ENCODE measurements at places on chromosomes 11 and 22.

GRCh38 chr11:99918761-99919160 is 768.3 kb upstream of the ARHGAP42 start:
- no peak for DNase-seq

DNA sequence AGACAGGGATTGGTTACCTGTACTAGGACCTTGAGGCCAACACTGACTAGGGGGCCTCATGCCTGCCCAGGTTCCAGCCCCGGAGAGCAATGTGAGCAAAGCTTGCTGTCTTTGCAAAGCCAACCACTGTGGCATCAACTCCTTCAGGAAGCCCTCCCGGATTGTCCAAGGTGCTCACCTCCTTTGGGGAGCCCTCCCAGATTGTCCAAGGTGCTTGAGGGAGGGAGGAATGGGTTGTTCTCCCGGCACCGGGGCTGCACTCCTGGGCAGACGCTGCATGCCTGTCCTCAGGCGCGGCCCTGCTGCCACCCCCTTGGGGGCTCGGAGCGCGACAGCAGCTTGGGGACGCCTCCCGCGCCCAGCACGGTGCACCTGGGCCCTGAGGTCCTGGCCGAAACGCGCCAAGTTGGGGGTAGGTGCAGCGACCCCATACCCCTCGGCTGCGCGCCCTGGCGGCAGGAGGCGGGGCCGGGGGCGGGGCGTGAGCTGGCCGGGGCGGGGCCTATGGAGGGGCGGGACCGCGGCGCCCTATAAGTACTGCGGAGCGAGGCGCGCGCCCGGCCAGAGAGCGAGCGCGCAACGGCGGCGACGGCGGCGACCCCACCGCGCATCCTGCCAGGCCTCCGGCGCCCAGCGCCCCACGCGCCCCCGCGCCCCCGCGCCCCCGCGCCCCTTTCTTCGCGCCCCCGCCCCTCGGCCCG is at the start of gene CD81:
CD81 (plus strand) TSS at position 560 of the 701 bp plus-strand sequence. CDS start 240 bp downstream, outside the sequence.
- peak; percentile 68 for DNase-seq

GRCh38 chr11:32847511-32847910 is 17.8 kb downstream of the PRRG4 start:
- DNase-seq = no peak

DNA sequence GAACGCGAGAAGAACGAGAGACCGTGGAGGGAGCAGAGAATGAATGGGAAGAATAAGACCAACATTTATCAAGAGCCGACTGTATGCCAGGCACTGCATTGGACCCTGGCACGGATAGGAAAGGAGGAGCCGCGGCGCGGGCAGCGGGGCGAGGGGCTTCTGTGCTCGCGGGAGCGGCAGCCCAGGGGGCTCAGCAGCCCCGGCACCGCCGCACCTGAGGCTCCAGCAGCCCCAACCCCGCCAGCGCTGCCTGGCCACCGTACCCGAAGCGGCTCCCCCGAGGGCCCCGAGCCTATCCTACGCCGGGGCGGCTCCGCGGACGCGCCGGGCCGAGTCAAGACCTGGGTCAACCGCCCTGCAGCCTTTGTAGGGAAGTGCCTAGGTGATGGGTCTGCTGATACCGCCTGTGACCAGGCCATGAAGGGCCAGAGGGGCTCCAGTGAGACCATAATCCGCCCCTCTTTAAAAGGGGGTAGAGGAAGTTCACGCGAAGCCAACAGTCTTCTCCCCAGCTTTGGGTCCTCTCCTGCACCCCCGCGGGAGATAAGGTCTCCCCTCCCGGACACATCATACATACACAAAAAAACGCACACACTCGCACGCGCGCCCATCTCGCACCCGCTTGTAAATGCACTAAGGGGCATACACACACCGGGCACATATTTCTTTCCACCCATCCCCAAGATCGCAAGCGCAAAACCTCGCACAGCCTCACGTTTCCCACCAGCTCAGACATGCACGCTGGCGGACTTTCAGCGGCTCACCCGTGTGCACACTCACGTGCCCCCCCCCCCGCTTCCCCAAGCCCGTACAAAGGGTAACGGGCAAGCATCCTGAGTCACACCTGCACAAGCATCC is 935 bp upstream of the RTN4RL2 start:
- peak; percentile 26 for DNase-seq

GRCh38 chr11:105665281-105665680 is 55.4 kb downstream of the GRIA4 start:
- DNase-seq = no peak

- no peak for DNase-seq
These were observed 30.8 kb downstream of the GNB1L start for GRCh38 chr22:19823902-19824211.

DNA sequence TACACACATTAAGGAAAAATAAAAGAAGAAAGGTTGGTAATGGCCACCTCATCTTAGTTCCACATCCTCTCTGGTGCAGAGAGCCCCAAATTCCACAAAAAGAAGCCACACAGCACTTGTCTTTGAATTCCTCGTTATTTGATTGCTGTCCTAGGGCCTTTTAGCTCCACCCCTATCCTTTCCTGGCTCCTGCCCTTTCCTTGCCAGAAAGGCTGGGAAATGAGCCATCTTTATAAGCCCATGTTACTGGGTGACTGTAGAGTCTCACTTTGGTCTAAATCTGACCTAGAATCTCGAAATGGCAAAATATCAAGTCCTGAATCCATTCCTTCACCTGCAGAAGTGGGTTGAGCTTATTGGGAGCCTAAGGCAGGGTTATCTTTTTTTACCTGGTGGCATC is 4.3 kb upstream of the TMEM132A start:
- no peak for DNase-seq

- no peak for DNase-seq
These were observed 38.5 kb upstream of the COMT start for GRCh38 chr22:19903031-19903430.

DNA sequence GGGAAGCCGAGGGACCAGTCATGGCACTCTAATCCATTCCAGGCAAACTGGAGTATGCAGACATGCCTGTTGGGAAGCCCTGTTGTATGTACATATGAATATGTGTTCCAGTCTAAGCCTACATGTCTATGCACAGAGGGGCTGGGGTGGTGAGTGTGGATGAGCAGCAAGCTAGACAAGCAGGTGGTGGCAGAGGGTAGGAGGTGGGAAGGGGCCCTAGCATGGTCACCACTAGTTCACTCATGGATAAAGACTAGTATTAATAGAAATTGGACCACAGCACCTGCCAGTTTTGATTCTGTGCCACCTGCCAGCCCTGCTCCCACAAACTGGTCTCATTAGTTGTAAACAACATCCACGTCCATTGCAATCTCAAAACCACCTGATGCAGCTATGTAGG is 1.5 kb downstream of the THRSP start:
- no peak for DNase-seq

DNA sequence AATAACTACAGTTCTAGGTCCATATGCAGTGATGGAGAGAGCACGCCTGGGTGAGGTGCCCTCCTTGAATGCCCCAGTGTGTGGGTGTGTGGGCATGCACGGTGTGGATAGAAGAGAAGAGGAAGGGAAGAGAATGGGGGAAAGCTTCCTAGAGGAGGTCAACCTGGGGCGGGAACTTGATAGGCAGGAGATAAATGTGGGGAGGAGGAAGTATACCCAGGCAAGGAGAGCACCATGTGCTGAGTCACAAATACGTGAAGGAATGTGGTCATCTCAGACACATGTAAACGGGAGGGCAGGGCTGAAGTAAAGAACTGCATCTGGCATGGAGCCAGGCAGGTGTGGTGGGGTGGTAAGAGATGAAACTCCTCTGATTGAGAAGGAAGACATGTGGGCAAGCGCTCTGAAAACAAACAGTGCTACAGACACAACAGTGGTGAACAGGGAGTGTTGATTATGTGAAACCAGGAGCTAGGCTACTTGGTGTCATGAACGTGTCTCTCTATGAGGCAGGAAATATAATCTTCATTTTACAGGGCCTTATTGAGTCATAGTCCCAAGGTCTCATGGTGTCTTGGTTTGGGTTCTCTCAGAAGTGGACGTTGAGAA is 61.5 kb upstream of the EED start:
- DNase-seq = no peak

GRCh38 chr22:47143249-47143938 is 380.9 kb downstream of the TBC1D22A start:
- no peak for DNase-seq

DNA sequence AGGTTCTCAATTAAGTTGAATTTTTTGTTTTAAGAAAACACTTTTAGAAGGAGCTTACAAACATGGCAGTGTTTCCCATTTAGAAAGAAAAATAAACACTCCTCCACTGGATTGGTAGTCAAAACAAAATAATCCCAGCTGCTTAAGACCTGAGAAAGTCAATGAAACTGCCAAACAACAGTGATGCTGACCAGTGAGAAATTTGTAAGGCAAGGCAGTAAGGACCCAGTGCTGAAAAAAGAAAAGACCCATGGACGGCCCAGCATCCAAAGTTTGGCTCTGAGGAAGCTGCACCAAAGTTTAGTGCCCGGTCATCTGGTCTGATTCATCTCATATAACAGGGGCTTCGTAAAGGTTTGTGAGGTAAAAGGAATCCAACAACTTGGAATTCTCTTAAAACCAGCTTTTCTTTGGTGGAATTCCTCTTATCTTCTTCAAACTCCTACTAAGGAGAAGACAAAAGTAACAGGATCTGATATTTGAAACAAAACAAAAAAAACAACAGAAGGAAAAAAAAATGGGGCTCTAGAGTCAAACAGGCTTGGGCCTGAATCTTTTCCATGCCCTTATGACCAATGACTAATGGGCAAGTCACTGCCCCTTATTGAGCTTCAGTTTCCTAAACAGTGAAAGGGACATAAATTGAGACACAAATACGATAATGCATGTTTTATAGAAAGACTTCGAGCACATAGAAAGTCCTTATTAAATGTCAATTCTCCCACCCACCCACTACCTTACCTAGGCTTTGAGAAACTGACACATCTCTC is 383.0 kb upstream of the NARS2 start:
- no peak for DNase-seq

- no peak for DNase-seq
These were observed 78.0 kb upstream of the PPARA start for GRCh38 chr22:46072110-46072881.

- DNase-seq = peak; percentile 53
These were observed 20.8 kb upstream of the IL18BP start for GRCh38 chr11:71977743-71978418.
